ENCODE measurements at places on chromosomes 4 and X. TPM values are rescaled to one million over a fixed set of nuclear protein-coding genes. Genes with fewer than 3 reads are reported as not detected.

DNA sequence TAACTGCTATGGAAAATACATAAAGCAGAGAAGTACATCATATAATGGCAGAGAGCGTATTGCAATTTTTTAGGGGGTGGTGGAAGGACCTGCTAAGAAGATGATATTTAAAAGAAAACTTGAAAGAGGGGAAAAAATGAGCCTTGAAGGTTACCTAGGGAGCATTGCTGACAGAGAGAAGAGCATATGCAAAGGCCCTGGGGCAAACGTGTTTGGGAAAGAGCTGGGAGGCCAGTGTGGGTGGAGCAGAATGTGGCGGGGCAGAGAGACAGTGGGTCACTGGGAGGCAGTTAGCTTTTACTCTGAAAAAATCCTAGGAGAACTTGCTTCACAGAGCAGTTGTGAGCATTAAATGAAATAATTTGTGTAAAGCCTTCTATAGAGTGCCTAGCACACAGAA lies 157.0 kb downstream of the SHROOM3 start:
- no peaks in the 10 kb centered on the region for H3K27me3 ChIP-seq
- no peak overlapping the region for H3K4me3 ChIP-seq
- no peak for DNase-seq
- no peaks in the 10 kb centered on the region for H3K36me3 ChIP-seq
- no peak overlapping the region for H3K27ac ChIP-seq
- H3K4me1 ChIP-seq, result peaks cover 8% of the 10 kb centered on the region

- H3K4me3 ChIP-seq, result no peak overlapping the region
- H3K27ac ChIP-seq, result no peak overlapping the region
- H3K36me3 ChIP-seq, result peaks cover 4% of the 10 kb centered on the region
- no peaks in the 10 kb centered on the region for H3K4me1 ChIP-seq
- no peak for DNase-seq
These were observed 78.9 kb upstream of the FAM9C start for GRCh38 chrX:13123247-13123856.

The NSUN7 gene
- total RNA-seq, result 15.9 TPM

The SAGE1 gene
- not detected for total RNA-seq

GRCh38 chr4:140208921-140209320 lies 54.9 kb upstream of the MAML3 start:
- no peak for DNase-seq
- H3K4me1 ChIP-seq, result peaks cover 7% of the 10 kb centered on the region
- no peaks in the 10 kb centered on the region for H3K36me3 ChIP-seq
- no peak overlapping the region for H3K27ac ChIP-seq

- H3K4me1 ChIP-seq, result no peaks in the 10 kb centered on the region
- no peaks in the 10 kb centered on the region for H3K27me3 ChIP-seq
These were observed 313.9 kb downstream of the FBXW7 start for GRCh38 chr4:152221816-152222516.

DNA sequence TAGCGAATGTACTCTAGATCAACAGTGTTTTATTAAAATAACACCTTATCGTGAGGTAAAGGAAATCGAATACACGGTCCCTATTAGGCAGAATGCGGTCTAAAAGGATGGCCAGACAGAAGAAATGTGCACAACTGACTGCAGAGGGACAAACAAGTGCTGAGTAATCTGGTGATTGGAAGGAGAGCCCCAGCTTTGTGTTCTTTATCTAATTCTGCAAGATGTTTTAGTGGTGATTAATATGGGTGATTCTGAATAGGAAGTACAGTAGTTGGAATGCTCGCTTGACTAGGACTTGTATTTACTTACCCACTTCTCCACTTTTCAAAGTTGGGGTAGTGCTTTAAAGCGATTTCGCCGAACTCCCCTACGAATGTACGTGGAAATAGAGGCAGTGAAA lies 1.2 kb downstream of the WDR44 start:
- no peak for DNase-seq
- no peaks in the 10 kb centered on the region for H3K4me1 ChIP-seq
- no peak overlapping the region for H3K27ac ChIP-seq

DNA sequence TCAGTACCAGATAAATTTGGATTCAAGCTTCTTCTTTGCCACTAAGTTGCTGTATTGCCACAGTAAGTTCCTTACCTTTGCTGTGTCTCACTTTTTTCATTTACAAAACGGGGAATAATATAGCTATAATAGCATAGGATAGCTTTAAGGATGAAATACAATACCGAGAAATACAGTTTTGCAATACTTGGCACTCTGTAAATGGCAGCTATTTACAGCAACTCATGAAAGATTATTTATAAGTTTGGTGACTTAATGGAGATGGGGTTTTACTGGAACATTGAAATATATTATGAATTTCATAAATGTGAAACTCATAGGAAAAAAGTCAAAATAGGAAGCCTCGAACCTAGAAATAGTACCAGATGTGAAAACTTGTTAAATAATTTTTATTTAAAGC lies 27.6 kb downstream of the ANXA10 start:
- H3K36me3 ChIP-seq, result no peaks in the 10 kb centered on the region
- H3K4me3 ChIP-seq, result no peak overlapping the region
- DNase-seq, result no peak
- H3K4me1 ChIP-seq, result no peaks in the 10 kb centered on the region
- no peaks in the 10 kb centered on the region for H3K27me3 ChIP-seq
- H3K27ac ChIP-seq, result no peak overlapping the region

- no peaks in the 10 kb centered on the region for H3K27me3 ChIP-seq
- DNase-seq, result no peak
- no peak overlapping the region for H3K4me3 ChIP-seq
- no peak overlapping the region for H3K27ac ChIP-seq
These were observed 253.7 kb downstream of the NAP1L3 start for GRCh38 chrX:93419642-93420041.

- peaks cover 4% of the 10 kb centered on the region for H3K27me3 ChIP-seq
- no peak overlapping the region for H3K4me3 ChIP-seq
- H3K27ac ChIP-seq, result no peak overlapping the region
- no peak for DNase-seq
- H3K36me3 ChIP-seq, result no peaks in the 10 kb centered on the region
These were observed 28.8 kb upstream of the SETD7 start for GRCh38 chr4:139584784-139585183.

The COL4A5 gene
- total RNA-seq, result 49.1 TPM

The F8A2 gene
- not detected for total RNA-seq

- no peaks in the 10 kb centered on the region for H3K27me3 ChIP-seq
- H3K4me3 ChIP-seq, result no peak overlapping the region
- H3K4me1 ChIP-seq, result no peaks in the 10 kb centered on the region
- no peak overlapping the region for H3K27ac ChIP-seq
- peaks cover 25% of the 10 kb centered on the region for H3K36me3 ChIP-seq
- DNase-seq, result no peak
These were observed 18.3 kb downstream of the FBXL5 start for GRCh38 chr4:15636818-15637217.

The NAA11 gene
- not detected for total RNA-seq

The ZNF630 gene
- 1.5 TPM for total RNA-seq

- H3K36me3 ChIP-seq, result no peaks in the 10 kb centered on the region
- H3K27ac ChIP-seq, result no peak overlapping the region
- DNase-seq, result no peak
These were observed 23.5 kb upstream of the USP26 start for GRCh38 chrX:133120406-133120805.

The SSX4 gene
- total RNA-seq, result not detected

GRCh38 chrX:96564595-96564994 lies 120.0 kb upstream of the DIAPH2 start:
- no peaks in the 10 kb centered on the region for H3K36me3 ChIP-seq
- no peaks in the 10 kb centered on the region for H3K4me1 ChIP-seq
- H3K4me3 ChIP-seq, result no peak overlapping the region
- no peak for DNase-seq
- no peak overlapping the region for H3K27ac ChIP-seq

The BTC gene
- total RNA-seq, result 0.07 TPM

The VCX2 gene
- total RNA-seq, result not detected

The ZXDB gene
- 12.0 TPM for total RNA-seq

DNA sequence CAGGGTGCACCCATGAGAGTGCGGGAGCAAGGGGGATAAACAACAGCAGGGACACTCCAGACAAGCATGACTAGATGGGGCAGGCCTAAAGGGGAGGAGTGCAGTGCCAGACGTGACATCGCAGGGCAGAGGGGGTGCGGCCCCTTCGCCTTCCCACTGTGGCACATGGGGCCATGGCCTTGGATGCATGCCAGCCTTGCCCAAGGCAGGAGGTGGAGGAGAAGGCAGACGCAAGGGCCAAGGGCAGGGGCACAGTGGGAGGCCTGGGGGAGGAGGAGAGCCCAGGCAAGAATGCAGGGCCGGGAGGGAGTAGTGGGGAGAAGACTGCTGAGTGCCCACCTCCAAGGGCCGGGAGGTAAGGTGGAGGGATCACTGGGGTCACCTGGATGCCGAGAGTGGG lies 21.6 kb downstream of the PNMA6E start:
- H3K4me1 ChIP-seq, result no peaks in the 10 kb centered on the region
- no peak for DNase-seq
- no peak overlapping the region for H3K27ac ChIP-seq

The BRS3 gene
- not detected for total RNA-seq

DNA sequence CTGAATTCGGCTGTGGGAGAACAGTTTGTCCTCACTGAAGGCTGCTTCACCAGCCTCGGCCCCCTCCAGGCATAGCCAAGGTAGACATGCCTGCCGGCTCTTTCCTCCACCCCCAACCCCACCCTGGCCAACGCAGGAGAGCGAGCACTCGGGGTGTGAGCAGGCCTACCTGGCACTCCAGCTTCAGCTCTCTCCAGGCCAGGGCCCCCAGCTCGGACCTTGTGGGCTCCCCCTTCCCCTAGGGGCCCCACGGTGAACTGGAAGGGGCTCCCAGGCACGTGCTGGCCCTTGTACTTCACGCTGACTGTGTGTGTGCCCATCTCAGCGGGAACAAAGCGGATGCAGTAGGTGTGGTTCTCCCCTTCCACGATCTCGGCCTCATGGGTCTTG lies 22.4 kb downstream of the FLNA start:
- H3K27ac ChIP-seq, result no peak overlapping the region
- H3K27me3 ChIP-seq, result no peaks in the 10 kb centered on the region
- DNase-seq, result no peak
- no peaks in the 10 kb centered on the region for H3K4me1 ChIP-seq
- H3K4me3 ChIP-seq, result no peak overlapping the region

The TRIM61 gene
- 0.68 TPM for total RNA-seq

- no peaks in the 10 kb centered on the region for H3K4me1 ChIP-seq
- H3K36me3 ChIP-seq, result peaks cover 12% of the 10 kb centered on the region
- H3K4me3 ChIP-seq, result no peak overlapping the region
These were observed 37.8 kb downstream of the SEPTIN6 start for GRCh38 chrX:119655125-119655524.

The CRLF2 gene
- total RNA-seq, result not detected

- no peaks in the 10 kb centered on the region for H3K36me3 ChIP-seq
- no peaks in the 10 kb centered on the region for H3K27me3 ChIP-seq
- H3K4me1 ChIP-seq, result no peaks in the 10 kb centered on the region
- DNase-seq, result no peak
- H3K4me3 ChIP-seq, result no peak overlapping the region
These were observed 41.1 kb upstream of the CBR4 start for GRCh38 chr4:169050881-169051760.

DNA sequence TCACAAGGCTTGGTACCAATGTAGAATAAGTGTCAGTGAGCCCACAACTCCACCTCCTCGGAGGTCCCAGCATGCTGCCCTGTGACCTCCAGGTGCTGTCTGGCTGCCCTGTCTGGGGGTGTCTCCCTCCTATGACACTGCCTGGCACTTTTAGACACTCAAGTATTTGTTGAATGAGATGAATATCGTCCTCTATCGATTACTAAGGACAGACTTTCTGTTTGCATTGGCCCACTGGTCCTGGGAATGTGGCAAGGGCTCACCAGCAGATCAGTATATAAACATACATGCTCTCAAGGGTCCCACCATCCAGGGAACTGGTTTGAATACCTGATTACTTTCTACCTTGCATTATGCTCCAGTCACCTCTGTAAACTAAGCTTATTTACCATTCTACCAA lies 333.0 kb downstream of the NR3C2 start:
- DNase-seq, result no peak
- no peak overlapping the region for H3K4me3 ChIP-seq
- H3K27ac ChIP-seq, result no peak overlapping the region

DNA sequence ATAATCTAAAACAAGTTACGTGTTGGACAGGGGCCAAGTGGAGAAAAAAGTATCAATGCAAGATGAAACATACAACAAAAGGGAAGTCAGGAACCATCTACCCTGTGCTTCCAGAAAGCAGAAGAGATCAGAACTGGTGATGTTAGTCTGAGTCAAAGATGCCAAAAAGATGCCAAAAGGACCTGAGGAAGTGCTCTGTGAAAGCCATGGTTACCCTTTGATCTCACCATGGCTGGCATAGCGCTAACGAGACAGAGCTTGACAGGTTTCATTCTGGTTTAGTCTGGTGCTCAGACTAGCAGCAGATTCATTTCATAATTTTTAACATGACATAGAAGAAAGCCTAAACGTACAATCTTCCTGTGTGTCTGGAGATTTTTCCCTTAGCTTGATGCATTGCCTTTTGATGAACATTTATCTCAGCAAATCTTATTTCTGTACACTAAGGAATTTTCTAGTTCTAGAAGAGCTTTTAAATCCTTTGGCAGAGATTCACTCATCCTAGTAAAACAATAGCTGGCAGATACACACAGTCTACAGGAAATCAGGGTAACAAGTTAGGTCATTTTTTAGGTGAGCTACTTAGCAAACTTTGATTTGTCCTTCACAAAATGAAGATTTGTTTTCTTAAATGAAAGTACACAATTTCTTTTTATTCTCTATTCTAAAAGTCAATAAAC lies 87.7 kb downstream of the COL25A1 start:
- no peak overlapping the region for H3K4me3 ChIP-seq
- no peak overlapping the region for H3K27ac ChIP-seq
- no peak for DNase-seq

DNA sequence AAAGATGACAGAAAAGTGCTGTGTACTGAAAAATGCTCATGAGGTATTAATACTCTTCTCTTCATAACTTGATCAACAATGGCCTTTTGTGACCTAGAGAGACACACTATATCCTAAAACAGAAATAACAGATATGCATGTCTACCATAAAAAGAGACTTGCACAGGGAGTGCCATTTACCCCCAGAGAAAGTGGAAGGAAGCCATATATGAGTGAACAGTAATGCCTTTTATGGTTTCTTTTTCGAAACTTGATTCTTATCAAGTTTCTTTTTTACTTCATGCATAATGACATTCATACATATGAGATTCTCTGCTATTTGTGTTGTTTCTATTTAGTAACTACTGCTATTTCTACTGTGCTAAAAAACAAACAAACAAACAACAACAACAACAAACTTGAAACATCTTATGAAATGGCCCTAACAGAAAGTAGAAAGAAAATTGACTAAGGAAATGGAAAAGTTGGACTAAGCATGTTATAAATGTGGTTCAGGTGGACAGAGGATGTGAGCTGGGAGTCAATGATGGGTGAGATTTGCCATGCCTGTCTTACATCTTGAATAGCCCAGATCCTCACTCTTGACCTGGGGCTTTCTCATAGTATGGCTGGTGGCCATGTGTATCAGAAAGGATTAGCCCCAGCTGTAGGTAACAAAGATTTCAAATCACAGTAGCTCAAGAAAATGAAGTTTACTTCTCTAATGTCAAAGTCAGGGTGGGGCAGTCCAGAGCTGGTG lies 43.8 kb downstream of the GEMIN8 start:
- no peak overlapping the region for H3K27ac ChIP-seq
- no peaks in the 10 kb centered on the region for H3K4me1 ChIP-seq
- H3K4me3 ChIP-seq, result no peak overlapping the region
- no peaks in the 10 kb centered on the region for H3K36me3 ChIP-seq
- no peaks in the 10 kb centered on the region for H3K27me3 ChIP-seq
- DNase-seq, result no peak

- DNase-seq, result no peak
- no peak overlapping the region for H3K4me3 ChIP-seq
- no peaks in the 10 kb centered on the region for H3K27me3 ChIP-seq
These were observed 43.5 kb downstream of the PRKX start for GRCh38 chrX:3669841-3670475.

All from H9 (cell line).